ENCODE measurements at places on chromosomes 5 and 9. TPM values are rescaled to one million over a fixed set of nuclear protein-coding genes. Genes with fewer than 3 reads are reported as not detected.

The LCN15 gene
- total RNA-seq, result 8.0 TPM

The FAM200C gene
- total RNA-seq, result 1.3 TPM

The DOK3 gene
- total RNA-seq, result 4.1 TPM

The FAM153A gene
- 8.5 TPM for total RNA-seq

The PCDHGA2 gene
- total RNA-seq, result 0.31 TPM

The STING1 gene
- total RNA-seq, result 55.6 TPM

The BTNL8 gene
- 134 TPM for total RNA-seq

The COL27A1 gene
- total RNA-seq, result 2.7 TPM

The FCN2 gene
- total RNA-seq, result not detected

The PPIC gene
- total RNA-seq, result 86.0 TPM

The AK1 gene
- 141 TPM for total RNA-seq

The MAP3K1 gene
- total RNA-seq, result 9.4 TPM

The FAM163B gene
- total RNA-seq, result 0.27 TPM

The GADD45G gene
- total RNA-seq, result 13.9 TPM

The TAF11L9 gene
- not detected for total RNA-seq

The GDA gene
- 35.3 TPM for total RNA-seq
